Endodermal cell (in vitro differentiated cells): ENCODE measurements at places on chromosomes 13 and 19.

GRCh38 chr13:72290962-72291681 lies 424.1 kb upstream of the DACH1 start:
- H3K4me1 ChIP-seq = no peaks in the 10 kb centered on the region
- H3K4me3 ChIP-seq = no peak overlapping the region
- no peak overlapping the region for H3K27ac ChIP-seq
- no peaks in the 10 kb centered on the region for H3K36me3 ChIP-seq
- H3K27me3 ChIP-seq = no peaks in the 10 kb centered on the region
- DNase-seq = peak; percentile 56

- DNase-seq = no peak
- no peak overlapping the region for H3K27ac ChIP-seq
- peaks cover 4% of the 10 kb centered on the region for H3K4me1 ChIP-seq
- no peak overlapping the region for H3K4me3 ChIP-seq
These were observed 18.5 kb upstream of the LPAR6 start for GRCh38 chr13:48431431-48431830.

DNA sequence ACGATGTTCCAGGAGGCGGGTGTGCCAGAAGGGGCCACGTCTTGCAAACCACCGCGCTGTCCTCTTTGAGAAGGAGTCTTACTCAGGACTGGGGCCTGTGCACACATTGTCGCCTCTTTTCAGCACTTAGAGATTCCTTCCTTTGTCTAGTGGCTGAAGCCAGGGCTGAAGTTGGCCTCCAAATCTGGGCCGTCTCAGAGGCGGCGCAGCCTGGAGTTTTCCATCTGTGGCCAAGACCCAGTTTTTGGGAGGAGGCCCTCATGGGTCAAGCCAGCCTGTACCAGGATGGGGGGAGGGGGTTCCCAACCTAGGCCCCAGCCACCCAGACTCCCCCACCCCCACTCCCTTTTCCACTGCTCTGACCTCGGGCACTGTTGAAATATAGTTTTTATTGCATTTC lies 11.8 kb downstream of the ANO8 start:
- DNase-seq = no peak
- H3K4me1 ChIP-seq = no peaks in the 10 kb centered on the region
- peak overlapping the region; percentile 16 for H3K27ac ChIP-seq
- H3K27me3 ChIP-seq = no peaks in the 10 kb centered on the region
- H3K4me3 ChIP-seq = no peak overlapping the region

- no peak overlapping the region for H3K4me3 ChIP-seq
- peak; percentile 41 for DNase-seq
- peaks cover 85% of the 10 kb centered on the region for H3K36me3 ChIP-seq
- no peak overlapping the region for H3K27ac ChIP-seq
These were observed 21.2 kb downstream of the PCID2 start for GRCh38 chr13:113187263-113187669.

DNA sequence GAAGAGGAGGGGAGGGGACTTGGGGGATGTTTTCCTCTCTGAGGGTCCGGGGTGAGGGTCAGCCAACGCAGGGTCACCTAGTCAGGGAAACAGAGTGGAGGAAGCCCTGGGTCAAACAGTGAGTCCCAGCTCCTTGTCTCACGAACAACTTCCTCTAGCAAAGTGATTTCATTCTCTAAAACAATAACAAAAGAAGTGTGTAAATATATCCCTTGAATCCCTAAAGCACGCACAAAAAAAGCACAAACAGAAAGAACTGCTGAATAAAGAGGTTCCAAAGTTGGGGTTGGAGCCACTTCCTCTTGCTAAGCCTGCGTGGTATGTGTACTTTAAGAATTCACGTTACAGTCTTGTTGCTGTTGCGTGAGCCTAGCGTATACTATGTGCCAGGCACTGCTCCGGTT lies 1.5 kb upstream of the C5AR2 start:
- H3K4me3 ChIP-seq = no peak overlapping the region
- DNase-seq = no peak
- no peaks in the 10 kb centered on the region for H3K27me3 ChIP-seq
- no peaks in the 10 kb centered on the region for H3K36me3 ChIP-seq
- no peaks in the 10 kb centered on the region for H3K4me1 ChIP-seq
- no peak overlapping the region for H3K27ac ChIP-seq

DNA sequence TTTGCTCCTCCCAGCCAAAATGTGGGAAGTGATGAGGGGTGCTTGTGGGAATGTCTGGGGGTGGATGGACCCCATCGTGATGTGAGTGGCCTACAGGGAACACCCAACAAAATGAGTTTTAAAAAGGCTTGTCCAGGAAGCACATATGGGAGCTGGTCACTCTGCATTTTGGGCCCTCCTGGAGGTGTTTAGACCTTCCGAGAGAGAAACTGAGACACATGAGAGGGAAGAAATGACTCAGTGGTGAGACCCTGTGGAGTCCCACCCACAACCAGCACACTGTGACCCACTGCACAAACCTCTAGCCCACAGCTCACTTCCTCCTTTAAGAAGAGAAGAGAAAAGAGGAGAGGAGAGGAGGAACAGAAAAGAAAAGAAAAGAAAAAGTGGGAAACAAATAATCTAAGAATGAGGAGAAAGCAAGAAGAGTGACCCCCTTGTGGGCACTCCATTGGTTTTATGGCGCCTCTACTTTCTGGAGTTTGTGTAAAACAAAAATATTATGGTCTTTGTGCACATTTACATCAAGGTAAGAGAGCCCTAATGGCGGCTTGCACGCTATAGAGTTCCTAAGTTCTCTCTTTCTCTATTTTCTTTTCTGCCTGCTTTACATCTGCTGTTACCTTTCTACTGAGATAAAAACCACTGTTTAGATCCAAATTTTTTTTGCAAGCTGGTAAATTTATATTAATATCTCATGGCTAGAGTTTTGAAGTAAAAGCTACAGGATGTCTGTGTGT lies 13.3 kb upstream of the LILRB1 start:
- DNase-seq = no peak
- no peaks in the 10 kb centered on the region for H3K27me3 ChIP-seq
- H3K36me3 ChIP-seq = no peaks in the 10 kb centered on the region

GRCh38 chr13:42532561-42533335 lies 41.2 kb upstream of the TNFSF11 start:
- H3K4me3 ChIP-seq = no peak overlapping the region
- no peaks in the 10 kb centered on the region for H3K36me3 ChIP-seq
- no peak for DNase-seq
- H3K27me3 ChIP-seq = no peaks in the 10 kb centered on the region
- H3K27ac ChIP-seq = no peak overlapping the region

GRCh38 chr13:74751739-74752138 lies 617.5 kb upstream of the KLF12 start:
- no peaks in the 10 kb centered on the region for H3K36me3 ChIP-seq
- H3K4me3 ChIP-seq = no peak overlapping the region
- no peaks in the 10 kb centered on the region for H3K4me1 ChIP-seq
- no peak overlapping the region for H3K27ac ChIP-seq
- no peaks in the 10 kb centered on the region for H3K27me3 ChIP-seq

- no peak overlapping the region for H3K27ac ChIP-seq
- peaks cover 24% of the 10 kb centered on the region for H3K27me3 ChIP-seq
- no peak for DNase-seq
- no peaks in the 10 kb centered on the region for H3K4me1 ChIP-seq
These were observed 6.0 kb upstream of the CTU1 start for GRCh38 chr19:51114087-51114729.

DNA sequence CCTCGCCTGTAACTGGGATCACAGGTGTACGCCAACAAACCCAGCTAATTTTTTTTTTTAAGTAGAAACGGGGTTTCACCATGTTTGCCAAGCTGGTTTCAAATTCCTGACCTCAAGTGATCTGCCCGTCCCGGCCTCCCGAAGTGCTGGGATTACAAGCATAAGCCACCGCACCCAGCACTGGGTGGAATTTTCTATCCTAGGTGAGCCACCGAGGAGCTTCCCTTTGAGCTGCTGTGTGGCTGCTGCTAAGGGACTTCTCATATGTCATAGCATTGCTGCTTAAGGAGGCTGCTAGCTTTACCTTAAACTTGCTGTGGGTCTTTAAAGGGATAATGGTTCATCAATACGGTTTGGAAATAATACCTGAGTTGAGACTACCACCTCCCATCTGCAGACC lies 2.9 kb upstream of the AMER2 start:
- no peak overlapping the region for H3K27ac ChIP-seq
- H3K36me3 ChIP-seq = no peaks in the 10 kb centered on the region
- no peaks in the 10 kb centered on the region for H3K4me1 ChIP-seq

- H3K27me3 ChIP-seq = no peaks in the 10 kb centered on the region
- H3K27ac ChIP-seq = no peak overlapping the region
- no peaks in the 10 kb centered on the region for H3K36me3 ChIP-seq
These were observed 547.7 kb upstream of the KLF12 start for GRCh38 chr13:74681891-74682290.

DNA sequence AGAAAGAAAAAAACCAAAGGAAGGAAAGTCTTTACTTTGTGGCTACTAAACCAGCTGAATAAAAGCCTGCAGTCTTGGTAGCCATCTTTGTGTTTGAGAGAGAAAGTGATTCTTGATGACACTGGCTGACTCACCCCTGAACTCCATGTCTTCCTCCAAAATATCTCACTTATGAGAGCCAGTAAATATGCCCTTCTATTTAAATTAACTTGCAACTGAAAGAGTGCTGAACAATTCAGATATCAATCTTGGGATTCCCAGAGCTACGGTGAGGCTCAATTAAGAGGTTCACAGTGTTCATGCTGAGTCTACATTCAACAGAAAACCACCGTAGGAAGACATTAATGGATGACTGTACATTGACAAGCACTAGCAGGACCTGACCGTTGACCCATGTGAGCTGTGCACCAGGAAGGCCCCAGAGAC lies 57.9 kb downstream of the KCTD12 start:
- peaks cover 6% of the 10 kb centered on the region for H3K4me1 ChIP-seq
- peaks cover 5% of the 10 kb centered on the region for H3K27me3 ChIP-seq
- H3K4me3 ChIP-seq = no peak overlapping the region
- no peak for DNase-seq

GRCh38 chr19:57269515-57270250 lies 10.6 kb upstream of the ZNF460 start:
- H3K4me3 ChIP-seq = no peak overlapping the region
- H3K4me1 ChIP-seq = no peaks in the 10 kb centered on the region
- H3K27me3 ChIP-seq = no peaks in the 10 kb centered on the region
- no peak overlapping the region for H3K27ac ChIP-seq
- DNase-seq = no peak

DNA sequence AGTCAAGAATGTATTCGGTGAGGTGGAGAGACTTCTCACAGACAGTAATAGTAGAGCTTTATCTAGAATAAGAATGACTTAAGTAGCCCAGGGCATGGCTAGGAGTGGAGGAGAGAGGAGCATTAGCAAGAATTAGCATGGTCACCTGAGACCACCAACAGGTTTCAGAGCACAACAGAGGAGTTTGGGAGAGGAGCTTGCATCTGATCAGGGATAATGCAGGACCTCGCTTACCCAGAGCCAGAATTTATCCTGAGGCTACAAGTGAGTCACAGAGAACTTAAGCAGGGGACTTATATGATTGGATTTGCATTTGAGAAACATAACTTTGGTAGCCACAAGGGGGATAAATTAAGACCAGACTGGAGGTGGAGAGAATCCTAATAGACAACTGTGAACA lies 102.1 kb upstream of the FNDC3A start:
- H3K4me3 ChIP-seq = peak overlapping the region; percentile 59
- H3K36me3 ChIP-seq = no peaks in the 10 kb centered on the region
- peaks cover 15% of the 10 kb centered on the region for H3K4me1 ChIP-seq
- DNase-seq = peak; percentile 77
- H3K27me3 ChIP-seq = peaks cover 6% of the 10 kb centered on the region

DNA sequence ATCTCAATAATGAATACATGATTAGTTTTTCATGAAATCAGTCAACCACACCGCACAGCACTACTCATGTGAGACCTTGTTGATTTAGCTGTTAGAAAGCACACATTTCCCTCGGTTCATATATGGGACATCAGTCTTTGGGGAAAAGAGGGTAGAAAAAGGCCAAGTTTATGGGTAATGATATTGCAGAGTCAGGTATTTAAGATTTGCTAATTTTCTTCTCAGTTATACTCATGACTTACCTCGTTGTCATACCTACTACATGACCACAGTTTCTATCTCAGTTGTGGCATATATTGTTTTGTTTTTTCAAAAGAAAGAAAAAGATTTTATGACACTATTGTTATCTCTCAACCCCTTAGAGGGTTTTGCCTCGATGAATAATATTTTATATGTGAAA lies 165.6 kb downstream of the POU4F1 start:
- no peaks in the 10 kb centered on the region for H3K27me3 ChIP-seq
- H3K27ac ChIP-seq = no peak overlapping the region
- no peaks in the 10 kb centered on the region for H3K36me3 ChIP-seq
- no peak for DNase-seq
- H3K4me3 ChIP-seq = no peak overlapping the region

GRCh38 chr19:16073988-16074387 lies 2.3 kb upstream of the TPM4 start:
- H3K4me3 ChIP-seq = no peak overlapping the region
- peaks cover 10% of the 10 kb centered on the region for H3K36me3 ChIP-seq
- H3K4me1 ChIP-seq = no peaks in the 10 kb centered on the region
- no peaks in the 10 kb centered on the region for H3K27me3 ChIP-seq

GRCh38 chr19:29576761-29577648 lies 29.1 kb upstream of the POP4 start:
- no peak overlapping the region for H3K27ac ChIP-seq
- DNase-seq = no peak
- no peak overlapping the region for H3K4me3 ChIP-seq
- H3K4me1 ChIP-seq = peaks cover 11% of the 10 kb centered on the region
- no peaks in the 10 kb centered on the region for H3K36me3 ChIP-seq

DNA sequence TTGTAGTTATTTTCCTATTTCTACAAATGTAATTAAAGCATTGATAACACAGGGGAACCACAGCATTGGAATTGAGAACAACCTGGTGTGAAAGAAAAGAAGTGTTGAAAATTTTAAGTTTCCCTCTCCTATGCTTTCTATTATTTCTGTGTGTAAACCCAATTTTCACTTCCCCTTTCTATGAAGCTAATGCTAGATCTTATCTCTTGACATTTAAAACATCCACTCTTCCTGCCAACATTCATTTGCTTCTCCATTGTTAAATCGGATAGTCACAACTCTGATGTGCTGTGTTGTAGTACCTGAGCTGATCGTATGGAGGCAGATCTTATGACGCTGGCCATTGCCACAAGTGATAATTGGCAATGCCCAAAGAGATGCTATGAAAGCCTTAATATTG lies 203.0 kb downstream of the ITGBL1 start:
- H3K27me3 ChIP-seq = no peaks in the 10 kb centered on the region
- H3K4me3 ChIP-seq = peak overlapping the region; percentile 13
- no peaks in the 10 kb centered on the region for H3K36me3 ChIP-seq
- no peaks in the 10 kb centered on the region for H3K4me1 ChIP-seq
- no peak overlapping the region for H3K27ac ChIP-seq
- no peak for DNase-seq

- H3K27ac ChIP-seq = no peak overlapping the region
- no peak overlapping the region for H3K4me3 ChIP-seq
- no peaks in the 10 kb centered on the region for H3K27me3 ChIP-seq
- no peaks in the 10 kb centered on the region for H3K36me3 ChIP-seq
- H3K4me1 ChIP-seq = no peaks in the 10 kb centered on the region
These were observed 570.9 kb downstream of the PCDH9 start for GRCh38 chr13:66659286-66659685.

GRCh38 chr19:32333227-32333626 lies 12.2 kb upstream of the ZNF507 start:
- no peak overlapping the region for H3K4me3 ChIP-seq
- no peak overlapping the region for H3K27ac ChIP-seq
- H3K27me3 ChIP-seq = no peaks in the 10 kb centered on the region

- no peak overlapping the region for H3K27ac ChIP-seq
- DNase-seq = no peak
- no peaks in the 10 kb centered on the region for H3K27me3 ChIP-seq
- no peaks in the 10 kb centered on the region for H3K4me1 ChIP-seq
- H3K36me3 ChIP-seq = no peaks in the 10 kb centered on the region
These were observed 101.3 kb downstream of the GNG7 start for GRCh38 chr19:2600914-2601870.
